ENCODE measurements at places on chromosomes 5 and 9. TPM values are rescaled to one million over a fixed set of nuclear protein-coding genes. Genes with fewer than 3 reads are reported as not detected.
A peak's percentile ranks its signal among the peaks of the same experiment; 100 is the strongest.

DNA sequence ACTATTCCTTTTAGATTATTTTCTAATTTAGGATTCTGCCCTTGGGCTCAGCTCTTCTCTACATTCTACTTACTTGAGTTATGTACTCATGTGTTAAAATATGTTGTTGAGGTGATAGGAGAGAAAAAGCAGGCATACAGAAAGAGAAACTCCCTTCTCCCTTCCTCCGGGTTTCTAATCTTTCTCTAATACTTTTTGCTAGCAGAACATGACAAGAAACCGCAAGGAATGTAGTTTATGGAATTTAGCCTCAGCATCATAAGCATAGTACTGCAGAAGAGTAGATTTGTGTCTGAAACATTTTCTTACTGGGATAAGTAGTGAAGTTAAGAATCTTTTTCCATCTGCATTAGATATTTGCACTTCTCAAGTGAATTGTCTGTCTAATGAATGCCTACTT, 139.5 kb upstream of the CYLC2 start:
- no peak overlapping the region for H3K27ac ChIP-seq
- no peaks in the 10 kb centered on the region for H3K27me3 ChIP-seq
- no peak overlapping the region for H3K4me3 ChIP-seq
- no peaks in the 10 kb centered on the region for H3K36me3 ChIP-seq
- DNase-seq: no peak

DNA sequence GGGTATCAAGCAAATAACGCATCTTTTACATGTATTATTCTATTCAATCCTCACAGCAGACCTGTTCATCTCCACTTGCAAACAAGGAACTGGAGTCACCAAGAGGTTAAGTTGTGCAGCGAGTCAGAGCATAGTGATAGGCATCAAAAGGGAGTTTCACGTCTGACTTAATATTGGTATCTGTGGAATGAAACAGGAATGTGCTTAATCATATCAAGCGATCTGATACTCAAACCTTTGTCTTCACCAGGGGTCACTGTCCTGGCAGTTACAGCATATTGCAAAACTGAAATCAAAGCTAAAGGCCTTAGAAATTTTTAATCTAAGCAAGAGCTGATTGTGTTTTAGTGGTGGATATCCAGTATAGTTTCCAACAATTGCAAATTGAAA, 271.6 kb downstream of the PLK2 start:
- H3K4me1 ChIP-seq: peaks cover 22% of the 10 kb centered on the region
- DNase-seq: no peak
- H3K27ac ChIP-seq: no peak overlapping the region
- no peak overlapping the region for H3K4me3 ChIP-seq

- no peak overlapping the region for H3K27ac ChIP-seq
- H3K27me3 ChIP-seq: no peaks in the 10 kb centered on the region
- H3K4me3 ChIP-seq: no peak overlapping the region
- H3K4me1 ChIP-seq: no peaks in the 10 kb centered on the region
- no peaks in the 10 kb centered on the region for H3K36me3 ChIP-seq
- no peak for DNase-seq
Observed at GRCh38 chr5:54234304-54234933, 76.0 kb downstream of the ARL15 start.

DNA sequence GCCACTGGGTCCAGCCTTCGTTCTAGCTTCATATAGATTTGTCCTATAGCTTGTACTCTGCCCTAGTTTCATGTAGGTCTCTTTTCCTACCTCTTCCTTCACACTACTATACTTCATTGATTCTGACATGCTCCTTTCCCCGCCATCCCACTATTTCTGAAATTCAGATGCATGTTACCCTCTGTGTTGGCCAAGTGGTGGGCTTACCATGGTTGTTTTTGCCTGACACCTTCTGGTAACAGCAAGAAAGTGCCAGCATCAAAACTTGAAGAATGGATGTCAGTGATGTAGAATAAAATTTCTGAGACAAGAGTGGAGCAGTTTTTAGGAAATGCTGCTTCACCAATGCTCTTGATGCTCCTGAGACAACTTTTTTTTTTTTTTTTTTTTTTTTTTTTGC, 19.5 kb upstream of the SERINC5 start:
- no peak overlapping the region for H3K4me3 ChIP-seq
- no peak for DNase-seq
- no peaks in the 10 kb centered on the region for H3K27me3 ChIP-seq
- no peaks in the 10 kb centered on the region for H3K4me1 ChIP-seq
- no peak overlapping the region for H3K27ac ChIP-seq

GRCh38 chr5:36897616-36898015, 21.0 kb downstream of the NIPBL start:
- H3K27me3 ChIP-seq: no peaks in the 10 kb centered on the region
- H3K36me3 ChIP-seq: no peaks in the 10 kb centered on the region
- H3K4me1 ChIP-seq: peaks cover 2% of the 10 kb centered on the region

DNA sequence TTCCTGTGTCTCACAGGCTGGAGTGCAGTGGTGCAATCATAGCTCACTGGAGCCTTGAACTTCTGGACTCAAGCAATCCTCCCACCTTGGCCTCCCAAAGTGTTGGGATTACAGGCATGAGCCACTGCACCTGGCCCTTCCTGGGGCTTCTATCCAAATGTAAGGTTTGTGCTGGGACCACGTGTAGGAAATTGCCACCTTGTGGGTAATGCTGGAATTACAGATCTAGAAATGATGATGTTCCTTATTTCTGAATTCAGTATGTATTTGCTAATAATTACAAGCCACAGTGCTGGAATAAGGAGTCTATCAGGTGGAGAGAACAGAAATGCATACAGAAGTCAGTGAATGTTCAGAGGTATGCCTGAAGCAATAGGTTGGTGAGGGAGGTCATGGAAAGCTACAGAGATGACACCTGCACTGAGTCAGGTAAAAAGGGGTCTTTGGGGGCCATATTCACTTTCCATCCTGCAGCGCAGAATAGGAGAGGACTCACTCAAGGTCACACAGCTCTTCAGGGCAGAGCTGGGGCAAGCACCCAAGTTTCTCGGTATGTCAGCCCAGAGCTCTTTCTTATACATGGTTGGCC, 8.8 kb upstream of the IGFBPL1 start:
- no peaks in the 10 kb centered on the region for H3K27me3 ChIP-seq
- no peaks in the 10 kb centered on the region for H3K36me3 ChIP-seq
- no peak for DNase-seq
- no peaks in the 10 kb centered on the region for H3K4me1 ChIP-seq

- H3K27ac ChIP-seq: no peak overlapping the region
- no peaks in the 10 kb centered on the region for H3K27me3 ChIP-seq
- DNase-seq: no peak
- no peak overlapping the region for H3K4me3 ChIP-seq
- no peaks in the 10 kb centered on the region for H3K4me1 ChIP-seq
- no peaks in the 10 kb centered on the region for H3K36me3 ChIP-seq
Observed at GRCh38 chr5:64949331-64949730, 180.6 kb downstream of the CWC27 start.

GRCh38 chr9:7130266-7130820, 372.6 kb downstream of the KDM4C start:
- H3K4me3 ChIP-seq: no peak overlapping the region
- DNase-seq: no peak
- H3K27me3 ChIP-seq: no peaks in the 10 kb centered on the region
- peaks cover 3% of the 10 kb centered on the region for H3K36me3 ChIP-seq

DNA sequence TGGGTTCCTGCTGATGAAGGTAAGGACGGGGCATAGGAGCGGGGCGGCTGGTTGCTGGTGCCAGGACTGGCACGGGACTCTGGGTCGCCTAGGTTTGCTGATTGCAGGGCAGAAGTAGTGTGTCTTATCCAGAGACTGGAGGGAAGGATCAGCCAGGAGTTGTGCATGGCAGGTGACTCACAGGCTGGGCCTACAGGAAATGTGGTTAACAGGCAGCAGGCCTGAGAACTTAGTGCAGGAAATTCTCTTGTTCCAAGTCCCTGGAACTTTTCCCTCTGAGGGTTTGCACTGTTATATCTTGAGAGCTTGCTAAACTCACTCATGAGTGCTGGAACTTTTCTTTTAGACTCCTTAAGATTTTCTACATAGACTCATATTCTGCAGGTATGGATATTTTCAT, 95.1 kb downstream of the ANXA2R start:
- no peaks in the 10 kb centered on the region for H3K4me1 ChIP-seq
- H3K36me3 ChIP-seq: no peaks in the 10 kb centered on the region
- no peak overlapping the region for H3K27ac ChIP-seq
- no peak overlapping the region for H3K4me3 ChIP-seq

- no peaks in the 10 kb centered on the region for H3K36me3 ChIP-seq
- H3K4me1 ChIP-seq: peaks cover 11% of the 10 kb centered on the region
- DNase-seq: no peak
- H3K27ac ChIP-seq: no peak overlapping the region
Observed at GRCh38 chr5:163456029-163456589, 3.8 kb downstream of the NUDCD2 start.

DNA sequence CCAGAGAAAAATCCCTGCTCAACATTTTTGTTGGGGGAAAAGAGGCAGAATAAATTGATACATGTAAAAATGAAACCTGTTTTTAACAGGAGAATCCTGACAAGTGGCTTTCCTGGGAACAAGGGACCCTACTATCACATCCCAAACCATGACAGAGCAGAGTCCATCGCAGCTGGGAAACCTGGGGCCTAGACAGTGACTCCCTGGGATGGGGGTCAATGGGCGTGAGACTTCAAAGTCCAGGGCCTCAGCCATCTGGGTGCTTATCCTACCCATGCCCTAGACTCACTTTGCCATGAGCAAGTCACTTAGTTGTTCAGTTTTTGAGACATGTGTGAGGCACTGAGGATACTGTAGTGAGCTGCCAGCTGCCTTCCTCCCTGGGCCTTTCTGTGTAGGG, 5.7 kb downstream of the TCOF1 start:
- no peak overlapping the region for H3K4me3 ChIP-seq
- no peak overlapping the region for H3K27ac ChIP-seq
- peaks cover 4% of the 10 kb centered on the region for H3K4me1 ChIP-seq

DNA sequence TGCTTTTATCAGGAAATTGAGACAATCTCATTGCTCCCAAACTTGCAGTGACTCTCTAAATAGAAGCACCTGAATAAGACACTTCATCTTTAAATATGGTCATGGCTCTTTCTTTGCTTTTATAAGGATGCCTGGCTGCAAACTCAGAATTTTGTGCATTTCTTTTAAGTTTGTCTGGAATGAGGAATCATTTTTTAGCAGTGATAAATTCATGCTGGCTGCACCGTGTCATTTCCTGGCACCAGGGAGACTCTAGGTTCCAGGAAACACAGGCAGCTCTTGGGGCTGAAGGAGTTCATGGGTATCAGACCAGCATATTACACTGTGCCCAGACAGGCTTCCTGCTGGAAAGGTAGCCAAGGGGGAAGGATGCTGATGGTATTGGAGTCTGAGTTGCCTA, 109.9 kb downstream of the NUDT12 start:
- DNase-seq: no peak
- no peaks in the 10 kb centered on the region for H3K4me1 ChIP-seq
- H3K27ac ChIP-seq: no peak overlapping the region
- no peaks in the 10 kb centered on the region for H3K27me3 ChIP-seq
- no peaks in the 10 kb centered on the region for H3K36me3 ChIP-seq

- no peaks in the 10 kb centered on the region for H3K4me1 ChIP-seq
- no peak overlapping the region for H3K27ac ChIP-seq
- DNase-seq: no peak
Observed at GRCh38 chr9:125131778-125132177, 11.6 kb downstream of the SCAI start.

DNA sequence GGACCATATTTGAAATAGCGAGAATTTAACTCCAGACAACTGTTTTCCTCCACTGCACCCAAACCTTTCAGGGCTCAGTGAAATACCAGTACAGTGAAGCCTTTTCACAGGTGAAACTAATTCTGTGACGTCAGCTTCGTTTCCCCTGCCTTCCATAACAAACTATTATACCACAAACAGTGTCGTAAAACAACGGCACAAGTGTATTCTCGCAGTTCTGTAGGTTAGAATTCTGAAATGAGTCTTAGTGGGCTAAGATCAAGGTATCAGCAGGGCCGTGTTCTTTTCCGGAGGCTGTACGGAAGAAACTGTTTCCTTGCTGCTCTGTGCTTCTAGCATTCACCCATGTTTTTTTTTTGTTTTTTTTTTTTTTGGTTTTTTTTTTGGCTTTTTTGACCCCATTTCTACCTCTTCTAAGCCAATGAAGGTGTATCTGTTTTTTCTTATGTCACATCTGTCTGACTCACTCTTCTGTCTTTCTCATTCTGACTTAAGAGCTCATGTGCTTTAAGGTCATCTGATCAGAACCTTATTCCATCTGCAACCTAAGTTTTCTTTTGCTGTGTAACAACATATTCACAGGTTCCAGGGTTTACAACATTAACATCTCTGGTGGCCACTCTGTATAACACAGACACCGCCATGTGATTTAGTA, 20.1 kb downstream of the ISOC1 start:
- no peak overlapping the region for H3K4me3 ChIP-seq
- no peak overlapping the region for H3K27ac ChIP-seq
- no peaks in the 10 kb centered on the region for H3K4me1 ChIP-seq
- no peaks in the 10 kb centered on the region for H3K27me3 ChIP-seq
- peaks cover 45% of the 10 kb centered on the region for H3K36me3 ChIP-seq

GRCh38 chr9:89317282-89317681, 1.0 kb upstream of the SECISBP2 start:
- H3K27me3 ChIP-seq: no peaks in the 10 kb centered on the region
- DNase-seq: no peak
- H3K36me3 ChIP-seq: no peaks in the 10 kb centered on the region
- no peak overlapping the region for H3K4me3 ChIP-seq
- H3K4me1 ChIP-seq: peaks cover 15% of the 10 kb centered on the region
- H3K27ac ChIP-seq: peak overlapping the region; percentile 99

- no peak for DNase-seq
- no peaks in the 10 kb centered on the region for H3K27me3 ChIP-seq
- H3K4me3 ChIP-seq: no peak overlapping the region
- H3K27ac ChIP-seq: no peak overlapping the region
- H3K4me1 ChIP-seq: no peaks in the 10 kb centered on the region
- H3K36me3 ChIP-seq: no peaks in the 10 kb centered on the region
Observed at GRCh38 chr5:153559926-153560325, 69.5 kb downstream of the GRIA1 start.

DNA sequence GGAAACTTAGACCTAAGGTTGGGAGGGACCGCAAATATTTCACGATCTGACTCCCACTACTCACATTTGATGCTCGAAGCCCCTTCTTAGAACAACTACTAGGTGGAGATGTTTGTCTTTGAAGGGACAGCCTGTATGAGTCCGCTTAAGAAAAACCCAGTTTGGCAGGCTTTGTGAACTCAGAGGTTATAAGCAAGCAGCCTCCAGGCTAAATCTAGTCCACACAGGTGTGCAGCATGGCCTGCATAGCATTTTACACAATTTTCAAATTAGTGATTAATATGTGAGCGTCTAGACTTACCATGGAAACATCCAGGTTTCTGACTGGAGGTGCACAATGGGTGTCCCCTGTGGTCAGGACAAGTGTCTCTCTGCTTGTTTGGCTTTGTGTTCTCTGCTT, 127.1 kb downstream of the KIF4B start:
- DNase-seq: no peak
- no peaks in the 10 kb centered on the region for H3K36me3 ChIP-seq
- H3K4me3 ChIP-seq: no peak overlapping the region
- H3K4me1 ChIP-seq: peaks cover 13% of the 10 kb centered on the region

GRCh38 chr5:43358726-43359125, 45.5 kb upstream of the HMGCS1 start:
- no peak overlapping the region for H3K4me3 ChIP-seq
- no peaks in the 10 kb centered on the region for H3K36me3 ChIP-seq
- no peaks in the 10 kb centered on the region for H3K4me1 ChIP-seq

GRCh38 chr5:126481243-126481642, 58.0 kb downstream of the GRAMD2B start:
- peak overlapping the region; percentile 37 for H3K27ac ChIP-seq
- H3K4me3 ChIP-seq: no peak overlapping the region
- peaks cover 11% of the 10 kb centered on the region for H3K4me1 ChIP-seq
- no peak for DNase-seq
- H3K27me3 ChIP-seq: no peaks in the 10 kb centered on the region

The ANKRD31 gene
- 1.1 TPM for total RNA-seq

The REEP2 gene
- total RNA-seq: 0.18 TPM

The TRPM3 gene
- total RNA-seq: under 0.01 TPM

The LCN9 gene
- total RNA-seq: not detected

The ZDHHC12 gene
- total RNA-seq: 77.8 TPM

The MARCOL gene
- total RNA-seq: not detected

All from esophagus squamous epithelium (tissue), 5 donors.